ENCODE measurements at places on chromosomes 4 and X.

DNA sequence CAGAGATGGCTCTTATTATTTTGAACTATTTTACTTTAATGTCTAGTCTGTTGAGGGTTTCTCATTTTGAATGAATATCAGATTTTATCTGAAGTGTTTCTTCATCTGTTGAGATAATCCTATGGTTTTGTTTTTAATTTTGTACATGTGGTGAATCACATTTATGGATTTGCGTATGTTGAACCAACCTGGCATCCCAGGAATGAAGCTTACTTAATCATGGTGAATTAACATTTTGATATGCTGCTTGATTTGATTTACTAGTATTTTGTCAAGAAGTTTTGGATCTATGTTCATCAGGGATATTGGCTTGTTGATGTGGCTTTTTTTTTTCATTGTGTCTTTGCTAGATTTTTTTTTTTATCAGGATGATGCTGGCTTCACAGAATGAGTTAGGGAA is 2390.9 kb downstream of the PCDH7 start:
- DNase-seq = no peak

- DNase-seq = no peak
Observed at GRCh38 chrX:27675493-27675892, 85.3 kb downstream of the DCAF8L2 start.

DNA sequence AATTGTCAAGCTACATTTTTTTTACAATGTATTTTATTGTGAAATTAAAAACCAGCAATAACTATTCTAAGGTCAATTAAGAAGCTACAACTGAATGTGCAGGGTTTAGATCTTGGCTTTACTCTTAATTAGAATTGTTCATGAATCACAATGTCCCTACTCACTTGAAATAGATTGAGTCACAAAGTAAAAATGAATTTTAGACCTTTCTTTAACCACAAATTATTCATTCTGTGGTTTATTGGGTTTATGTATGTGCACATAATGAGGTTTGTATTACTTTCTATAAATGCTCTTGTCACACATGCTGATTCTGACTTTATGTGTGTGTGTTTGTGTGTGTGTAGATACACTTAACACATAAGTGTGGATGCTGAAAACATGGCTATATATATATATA is 647.0 kb upstream of the AADAT start:
- DNase-seq = no peak

GRCh38 chr4:76800902-76801301 is 97.0 kb downstream of the SOWAHB start:
- no peak for DNase-seq

DNA sequence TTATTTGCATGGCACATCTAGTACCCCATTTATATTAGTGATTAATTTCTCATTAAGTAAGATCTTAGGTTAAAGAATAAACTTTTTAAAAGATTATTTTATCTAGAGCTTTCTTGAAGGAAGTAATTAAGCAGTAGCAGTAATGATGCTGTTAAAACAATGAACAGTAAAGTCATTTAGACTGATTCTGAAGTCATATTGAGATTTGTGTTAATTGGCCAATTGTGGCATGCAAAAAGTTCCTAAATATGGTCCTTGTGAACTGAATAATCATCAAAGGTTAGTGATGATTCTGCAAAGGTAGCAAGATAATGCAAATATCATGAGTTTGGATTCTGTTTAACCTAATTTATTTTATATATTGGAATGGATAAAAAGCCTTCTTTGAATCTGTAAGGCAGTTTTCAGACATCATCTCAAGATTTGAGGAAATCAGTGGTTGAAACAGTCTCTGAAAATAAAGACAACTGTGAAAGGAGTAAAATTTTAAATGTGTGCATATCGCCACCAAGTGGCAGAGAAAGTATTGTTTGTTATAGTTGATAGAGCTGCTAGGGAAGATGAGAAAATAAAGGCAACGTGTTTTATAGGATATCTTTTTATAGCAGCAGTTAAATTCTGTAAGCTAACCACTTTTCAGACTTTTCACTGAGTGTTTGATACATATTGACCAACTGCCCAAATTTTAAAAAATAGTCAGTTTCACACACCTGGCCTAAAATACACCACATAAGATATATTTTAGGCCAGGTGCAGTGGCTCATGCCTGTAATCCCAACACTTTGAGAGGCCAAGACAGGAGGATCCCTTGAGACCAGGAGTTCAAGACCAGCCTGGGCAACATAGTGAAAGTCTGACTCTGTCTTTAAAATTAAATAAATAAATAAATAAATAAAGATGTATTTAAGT is 79.6 kb downstream of the CCKAR start:
- no peak for DNase-seq

DNA sequence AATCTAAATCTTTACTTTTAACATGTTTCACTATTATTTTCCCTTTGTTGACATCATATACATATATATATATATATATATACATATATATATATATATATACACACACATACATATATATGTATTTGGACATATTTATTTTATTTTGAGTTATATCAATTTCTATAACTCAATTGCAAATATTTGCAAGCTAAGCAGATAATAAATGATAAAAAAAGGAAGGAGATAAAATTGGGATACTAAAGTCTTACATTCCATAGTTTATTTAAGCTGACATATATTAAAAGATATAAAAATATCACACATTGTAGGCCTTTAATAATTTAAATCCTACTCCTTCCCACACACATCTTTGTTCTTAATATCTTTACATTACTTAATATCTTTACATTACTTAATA is 372.2 kb downstream of the GRXCR1 start:
- no peak for DNase-seq
